ENCODE measurements at places on chromosomes 4 and X.

- DNase-seq = no peak
Observed at GRCh38 chrX:132433001-132433400, 55.8 kb downstream of the MBNL3 start.

DNA sequence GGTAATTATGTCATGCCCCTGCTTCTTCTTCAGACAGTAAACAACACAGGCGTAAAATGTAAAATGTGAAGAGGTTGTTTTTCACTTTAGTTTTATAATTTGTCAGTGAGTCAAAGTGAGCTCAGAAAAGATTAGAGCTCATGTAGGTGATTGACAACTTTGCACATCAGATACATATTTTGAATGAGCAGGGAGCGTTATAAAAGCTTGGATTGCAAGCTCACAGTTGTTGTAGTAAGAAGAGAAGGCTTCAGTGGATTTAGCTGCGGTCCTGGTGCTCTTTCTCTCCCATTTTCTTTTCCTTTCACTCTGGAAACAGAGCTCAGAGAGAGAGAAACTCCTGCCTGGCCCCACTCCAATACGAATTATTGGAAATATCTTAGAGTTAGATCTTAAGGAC lies 26.4 kb downstream of the MTMR1 start:
- DNase-seq = no peak

- no peak for DNase-seq
Observed at GRCh38 chrX:23271026-23271425, 63.6 kb upstream of the PTCHD1 start.

DNA sequence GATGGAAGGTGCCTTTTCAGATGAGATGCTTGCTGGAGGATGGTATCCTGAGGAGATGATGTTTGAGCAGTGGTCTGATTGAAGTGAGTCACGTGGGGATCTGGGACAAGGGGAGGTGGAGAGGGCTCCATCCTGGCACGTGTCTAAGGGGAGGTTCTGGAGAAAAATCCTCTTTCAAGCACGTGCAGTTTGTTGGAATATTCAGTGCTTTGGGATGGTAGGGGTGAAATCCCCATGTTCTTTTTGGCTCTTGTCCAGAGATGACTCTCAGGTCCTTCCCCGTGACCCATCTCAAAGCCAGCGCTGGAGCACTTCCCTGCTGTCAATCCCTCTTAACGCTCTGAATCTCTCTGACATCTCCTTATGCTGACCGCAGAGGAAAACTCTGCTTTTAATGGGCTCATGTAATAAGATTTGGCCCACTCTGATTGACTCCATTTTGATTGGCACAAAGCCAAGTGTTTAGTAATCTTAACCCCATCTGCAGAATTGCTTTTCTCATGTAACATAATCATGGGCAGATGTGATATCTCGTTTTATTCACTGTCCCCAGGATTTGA lies 10.8 kb upstream of the KLKB1 start:
- no peak for DNase-seq

DNA sequence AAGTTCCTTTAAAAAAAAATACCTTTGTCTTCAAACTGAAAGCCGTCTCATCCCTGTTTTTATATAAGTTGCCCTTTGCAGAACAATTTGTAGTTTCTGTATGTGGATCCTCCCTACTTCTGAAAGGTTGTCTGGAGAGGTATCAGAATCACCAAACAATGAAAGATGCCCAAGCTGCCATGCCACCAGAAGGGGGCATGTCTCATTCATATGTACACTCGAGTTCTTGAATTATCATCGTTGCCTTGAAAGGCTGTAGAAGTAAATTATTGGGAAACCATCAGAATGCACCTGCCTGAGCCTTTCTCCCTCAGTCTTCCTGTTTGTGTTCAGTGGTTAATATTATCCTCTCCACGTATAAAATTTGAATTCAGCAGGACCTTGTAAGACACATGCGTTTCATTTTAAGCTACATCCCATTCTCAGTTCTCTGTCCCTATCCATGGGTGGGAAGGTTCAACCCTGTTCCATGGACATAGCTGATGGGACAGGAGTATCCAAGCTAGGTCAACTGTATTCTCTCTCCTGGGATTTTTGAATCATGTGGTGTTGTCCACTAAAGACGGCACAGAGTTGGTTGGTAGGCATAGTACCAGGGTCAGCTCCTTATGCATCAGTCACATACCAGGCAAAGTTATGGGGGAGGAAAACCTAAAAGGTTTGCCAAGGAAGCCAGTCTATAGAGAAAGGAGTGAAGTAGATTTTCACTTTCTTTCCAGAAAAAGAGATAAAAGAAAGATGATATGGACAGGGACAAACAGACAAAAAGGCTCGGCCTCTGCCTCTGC lies 24.0 kb downstream of the GALNT7 start:
- DNase-seq = no peak

DNA sequence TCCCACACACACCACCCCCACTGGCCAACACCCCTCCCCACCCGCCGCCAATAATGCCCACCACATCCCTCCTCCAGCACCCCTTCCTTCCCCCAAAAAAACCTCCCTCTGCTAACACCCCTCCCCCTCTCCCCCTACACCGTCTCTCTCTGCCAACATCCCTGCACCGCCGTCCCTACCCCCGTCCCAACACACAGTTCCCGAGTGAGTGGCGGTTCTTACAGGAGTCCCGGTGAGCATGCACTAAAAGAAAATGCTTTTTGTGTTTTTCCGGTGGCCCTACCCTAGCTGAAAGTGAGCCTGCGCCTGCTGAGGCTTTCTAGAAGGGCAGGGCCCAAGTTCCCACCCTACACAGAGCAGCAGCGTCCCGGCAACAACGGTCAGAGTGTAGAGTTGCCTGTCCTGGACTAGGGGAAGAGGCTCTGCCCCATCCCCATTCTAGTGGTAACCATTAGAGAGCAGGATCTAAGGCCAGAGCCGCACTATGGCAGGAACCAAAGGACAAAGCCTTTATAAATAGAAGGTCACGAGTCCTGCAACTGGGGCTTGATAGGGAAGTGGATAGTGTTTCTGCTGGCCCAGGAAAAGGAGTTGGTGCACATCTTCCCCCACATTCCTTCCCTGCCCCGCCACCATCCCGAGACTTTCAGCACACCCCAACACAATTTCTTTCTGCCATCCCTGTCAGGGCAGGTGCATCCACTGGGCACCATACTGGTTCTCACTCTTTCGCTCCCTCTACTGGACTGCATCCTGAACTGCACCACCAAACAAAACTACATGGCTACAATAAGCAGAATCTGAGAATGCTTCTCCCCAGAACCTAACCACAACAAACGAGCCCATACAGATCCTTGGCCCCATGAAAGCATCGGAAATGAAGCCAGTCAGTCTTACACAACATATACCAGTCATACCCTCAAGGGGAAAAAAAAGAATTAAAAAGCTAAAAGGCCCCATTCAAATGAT lies 78.1 kb upstream of the PAGE3 start:
- DNase-seq = no peak

- no peak for DNase-seq
Observed at GRCh38 chr4:168119890-168120289, 27.6 kb downstream of the ANXA10 start.

GRCh38 chr4:11623726-11624037 lies 195.0 kb upstream of the HS3ST1 start:
- no peak for DNase-seq

DNA sequence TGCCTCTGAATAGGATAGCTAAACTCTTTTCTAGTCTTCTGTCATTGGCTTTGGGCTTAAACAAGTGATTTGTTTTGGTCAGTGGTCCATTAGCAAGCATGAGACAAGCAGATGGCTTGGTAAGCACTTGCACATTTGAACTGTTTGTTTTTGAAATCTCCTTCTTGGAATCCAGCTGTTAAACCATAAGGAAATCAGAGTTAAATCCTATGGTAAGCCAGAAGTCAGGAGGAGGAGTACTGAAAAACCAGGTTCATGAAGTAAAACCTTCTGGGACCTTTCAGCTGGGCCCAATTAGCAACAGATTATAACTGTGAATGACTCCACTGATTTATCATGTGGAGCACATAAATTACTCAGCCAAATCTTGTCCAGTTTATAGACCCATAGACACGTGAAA lies 1042.5 kb upstream of the PABPC4L start:
- DNase-seq = no peak

- DNase-seq = no peak
Observed at GRCh38 chr4:4308800-4309441, 18.9 kb downstream of the ZBTB49 start.

GRCh38 chrX:45266456-45266855 lies 65.8 kb upstream of the DIPK2B start:
- no peak for DNase-seq

- no peak for DNase-seq
Observed at GRCh38 chr4:54449999-54450398, 207.8 kb upstream of the KIT start.

DNA sequence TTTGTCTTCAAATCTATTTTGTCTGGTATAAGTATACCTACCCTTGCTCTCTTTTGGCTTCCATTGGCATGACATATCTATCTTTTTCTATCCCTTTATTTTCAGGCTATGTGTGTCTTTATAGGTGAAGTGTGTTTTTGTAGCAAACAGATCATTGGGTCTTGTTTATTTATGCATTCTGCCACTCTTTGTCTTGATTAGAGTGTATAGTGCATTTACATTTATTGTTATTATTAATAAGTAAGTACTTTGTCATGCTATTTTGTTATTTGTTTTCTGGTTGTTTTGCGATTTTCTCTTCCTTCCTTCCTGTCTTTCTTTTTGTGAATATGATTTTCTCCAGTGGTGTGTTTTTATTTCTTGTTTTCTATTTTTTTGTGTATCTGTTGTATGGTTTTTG lies 188.6 kb downstream of the GLUD2 start:
- DNase-seq = no peak

DNA sequence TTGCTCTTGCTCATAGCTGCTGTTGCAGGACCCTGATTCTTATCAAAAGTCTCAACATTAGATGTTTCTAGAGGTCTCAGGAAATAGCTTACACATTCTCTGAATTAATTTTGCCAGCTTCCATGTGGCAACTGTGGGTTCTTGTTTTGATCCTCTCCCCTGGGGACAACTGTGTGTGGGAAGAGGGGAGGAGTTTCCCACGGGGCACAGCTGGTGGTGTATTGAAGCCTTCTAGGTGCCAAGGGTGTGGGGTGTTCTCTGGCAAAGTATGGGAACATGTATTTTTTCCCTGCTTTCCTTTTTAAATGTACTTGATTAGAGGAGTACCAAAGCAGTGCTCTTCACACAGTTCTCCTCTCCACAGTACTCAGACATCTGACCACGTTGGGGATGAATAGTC lies 212.7 kb downstream of the RPA4 start:
- no peak for DNase-seq

GRCh38 chr4:96094183-96094582 lies 254.3 kb downstream of the PDHA2 start:
- no peak for DNase-seq
